COR-L47 (cell line): ENCODE measurements at places on chromosomes 1 and 21.

- no peak for DNase-seq
Measured at GRCh38 chr1:210385228-210385627, 56.5 kb downstream of the HHAT start.

GRCh38 chr21:46157987-46158451, 2.6 kb upstream of the FTCD start:
- no peak for DNase-seq

DNA sequence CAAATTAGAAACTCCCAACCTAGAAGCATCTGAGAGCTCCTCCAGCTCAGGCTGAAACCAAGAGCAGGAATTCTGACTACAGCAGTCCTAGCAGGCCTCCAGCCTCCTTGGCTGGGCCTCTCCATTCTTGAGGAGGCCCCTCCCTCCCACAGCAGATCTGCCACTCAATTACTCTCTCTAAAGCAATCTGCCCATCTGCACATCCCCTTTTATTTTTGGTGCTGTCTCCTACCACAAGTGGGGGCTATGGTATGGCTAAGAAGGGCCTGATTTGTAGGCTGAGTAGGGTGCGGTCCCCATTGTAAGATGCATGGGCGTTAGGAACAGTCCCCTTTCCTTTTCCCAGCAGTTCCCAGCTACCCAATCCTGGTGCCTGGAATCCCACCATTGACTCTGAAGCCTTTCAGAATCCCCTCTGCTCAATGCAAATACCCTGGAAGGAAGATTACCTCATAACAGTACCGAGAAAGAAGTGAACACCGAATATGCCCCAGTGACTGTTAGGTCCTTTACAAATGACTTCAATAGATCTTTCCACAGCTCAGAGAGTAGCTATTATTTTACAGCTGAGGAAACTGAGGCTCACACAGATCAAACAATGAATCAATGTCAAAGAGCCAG, 11.6 kb upstream of the TTC39A start:
- DNase-seq: no peak

- DNase-seq: no peak
Measured at GRCh38 chr1:113372546-113372945, 17.8 kb upstream of the MAGI3 start.

DNA sequence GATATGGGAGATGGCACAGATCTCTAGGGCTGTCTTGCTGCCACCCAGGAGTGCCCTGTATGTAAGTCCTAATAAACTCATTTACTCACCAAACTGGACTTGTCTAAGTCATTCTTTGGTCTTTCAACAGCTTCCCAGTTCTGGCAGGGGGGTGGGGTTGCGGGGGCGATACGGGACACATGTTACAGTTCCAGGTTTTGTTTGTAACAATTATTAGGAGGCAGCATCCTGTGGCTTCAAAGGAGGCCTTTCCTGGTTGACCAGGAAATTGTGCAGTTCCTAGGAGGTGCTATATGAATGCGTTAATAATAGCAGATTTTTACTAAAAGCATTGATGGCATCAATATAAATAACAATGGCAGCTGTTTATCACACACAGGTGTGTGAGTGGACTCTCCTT, 42.7 kb upstream of the TRIM45 start:
- DNase-seq: no peak

- no peak for DNase-seq
Measured at GRCh38 chr1:221961532-221962292, 219.8 kb upstream of the DUSP10 start.

GRCh38 chr1:199646761-199647160, 380.7 kb upstream of the NR5A2 start:
- DNase-seq: no peak

DNA sequence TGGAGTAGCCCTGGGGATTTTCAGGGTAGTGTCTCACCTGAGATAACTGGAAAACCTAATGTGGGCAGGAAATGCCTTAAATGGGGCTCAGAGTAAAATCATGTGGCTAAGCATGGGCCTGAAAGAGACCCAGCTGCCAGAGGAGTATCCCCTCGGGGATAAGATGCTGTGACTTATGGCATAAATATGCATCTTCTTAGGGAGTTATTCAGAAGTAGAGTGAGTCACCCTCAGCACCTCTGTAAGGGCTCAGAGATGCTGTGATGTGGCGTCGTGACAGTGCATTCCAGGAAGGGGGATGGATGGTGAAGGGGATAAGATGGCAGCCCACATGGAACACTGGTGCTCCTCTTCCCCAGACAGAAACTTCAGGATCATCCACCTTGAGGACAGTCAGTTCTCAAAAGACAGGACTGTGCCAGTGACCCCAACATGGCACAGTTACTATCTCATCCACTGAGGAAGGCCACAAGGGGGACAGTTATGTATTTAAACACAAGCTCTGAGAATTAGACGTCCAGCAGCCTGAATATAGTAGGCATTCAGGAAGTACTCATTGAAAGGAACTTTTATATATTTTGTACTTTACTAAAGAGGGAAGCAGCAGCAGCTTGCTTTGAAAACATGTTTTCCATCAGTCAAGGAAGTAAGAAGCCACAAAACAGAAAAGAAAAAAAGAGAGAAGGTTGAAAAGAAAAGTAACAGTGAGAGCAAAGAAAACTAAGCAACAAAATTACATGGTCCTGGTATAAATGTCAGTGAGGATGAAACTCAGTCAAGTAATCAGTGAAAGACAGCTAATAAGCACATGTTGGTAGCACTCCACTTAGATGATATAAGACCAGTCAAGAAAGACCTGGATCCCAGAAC, 8.3 kb downstream of the IL24 start:
- DNase-seq: no peak

DNA sequence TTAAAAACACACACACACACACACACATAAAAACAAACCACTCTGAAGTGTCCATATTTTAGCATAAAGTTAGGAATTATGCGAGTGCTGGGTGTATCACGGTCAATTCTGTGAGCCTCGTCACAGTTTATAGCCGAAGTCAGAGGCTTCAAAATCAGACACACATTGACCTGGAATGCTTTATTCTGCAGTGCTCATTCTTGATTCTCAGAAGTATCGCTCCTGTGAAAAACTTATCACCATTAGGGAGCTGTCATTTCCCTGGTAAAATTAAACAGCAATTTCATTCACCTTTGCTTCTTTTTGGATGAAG, 8.7 kb upstream of the IRF2BP2 start:
- DNase-seq: no peak

DNA sequence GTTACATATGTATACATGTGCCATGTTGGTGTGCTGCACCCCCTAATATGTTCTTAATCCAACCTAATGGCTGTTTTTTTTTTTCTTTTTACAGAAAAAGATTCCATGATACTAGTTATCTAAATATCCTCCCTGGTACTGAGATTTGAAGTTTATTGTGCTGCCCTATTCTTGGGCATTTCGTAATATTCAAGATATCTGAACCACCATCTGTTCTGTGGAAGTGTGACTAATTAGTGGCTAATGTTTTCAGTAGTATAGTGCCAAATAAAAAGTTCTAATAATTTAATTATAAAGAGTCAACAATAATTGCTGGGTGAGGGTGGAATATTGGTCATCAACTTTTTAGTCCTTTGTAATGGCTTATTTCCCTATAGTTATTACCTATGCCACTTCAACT, 217.5 kb downstream of the GABPA start:
- DNase-seq: no peak

- no peak for DNase-seq
Measured at GRCh38 chr1:93811326-93812065, 67.5 kb downstream of the DNTTIP2 start.

DNA sequence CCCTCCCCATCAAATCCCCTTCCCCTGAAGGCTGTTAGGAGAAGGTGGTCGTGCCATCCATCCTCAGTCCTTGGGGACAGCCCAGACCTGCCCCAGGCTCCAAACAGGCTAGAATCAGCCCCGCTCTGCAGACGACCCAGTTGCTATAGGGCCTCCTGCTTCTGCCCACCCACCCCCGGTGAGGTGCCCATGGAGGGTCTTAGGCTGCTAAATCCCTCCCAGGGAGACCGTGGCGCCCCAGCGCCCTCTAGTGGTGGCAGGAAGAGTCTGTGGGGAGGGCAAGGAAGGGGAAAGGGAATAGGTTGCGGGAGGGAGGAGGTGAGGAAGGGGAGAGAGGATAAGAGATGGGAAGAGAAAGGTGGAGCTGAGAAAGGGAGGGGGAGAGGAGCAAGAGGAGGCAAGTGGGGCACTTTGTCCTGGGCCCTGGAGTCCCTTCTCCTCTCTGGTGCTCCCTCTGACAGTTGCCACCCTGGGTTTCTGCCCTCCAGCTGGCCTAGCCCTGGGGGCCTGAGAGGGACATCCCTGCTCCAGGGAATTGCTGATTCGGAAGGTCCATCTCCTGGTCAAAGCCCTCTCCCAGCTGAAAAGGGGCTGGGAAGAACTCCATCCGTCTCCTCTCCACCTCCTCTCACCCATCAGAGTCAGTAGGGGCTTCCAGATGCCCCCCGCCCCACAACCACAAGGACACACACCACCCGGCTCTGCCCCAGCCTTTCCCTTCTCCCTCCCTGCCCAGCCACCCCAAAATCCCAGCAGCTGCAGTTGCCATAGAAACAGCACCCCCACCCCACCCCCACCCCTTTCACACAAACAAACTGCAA, 55.4 kb downstream of the CAMK2N1 start:
- DNase-seq: peak; percentile 50

DNA sequence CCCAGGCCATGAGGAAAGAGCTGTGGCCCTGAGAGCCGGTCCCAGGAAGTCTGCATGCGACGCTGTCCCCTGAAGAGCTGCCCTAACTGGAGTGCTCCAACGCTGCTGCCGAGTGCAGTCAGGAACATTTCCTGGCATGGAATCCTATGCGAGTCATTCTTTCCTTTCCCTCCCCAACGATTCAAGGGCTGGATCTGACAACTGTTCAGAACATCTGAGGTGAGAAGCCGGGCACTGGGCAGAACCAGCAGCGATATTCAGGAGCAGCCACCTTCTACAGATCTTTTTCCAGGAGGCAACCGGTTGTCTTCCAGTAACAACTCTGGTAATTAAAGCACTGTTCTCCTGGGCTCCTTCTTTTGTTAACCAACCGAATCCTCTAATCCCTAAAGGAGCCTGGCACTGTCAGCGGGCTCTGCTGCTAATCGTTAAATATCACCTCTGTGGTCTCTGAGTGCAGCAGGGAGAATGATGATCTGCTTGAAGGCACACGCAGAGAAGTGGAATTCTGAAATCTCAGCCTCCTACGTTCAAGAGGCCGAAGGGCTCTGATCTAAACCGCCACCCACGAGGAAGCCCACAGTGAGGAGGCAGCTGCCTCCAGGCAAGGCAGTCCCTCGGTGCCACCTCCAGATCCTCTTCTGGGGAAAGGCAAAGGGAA, 55.8 kb downstream of the SLC45A1 start:
- DNase-seq: no peak

DNA sequence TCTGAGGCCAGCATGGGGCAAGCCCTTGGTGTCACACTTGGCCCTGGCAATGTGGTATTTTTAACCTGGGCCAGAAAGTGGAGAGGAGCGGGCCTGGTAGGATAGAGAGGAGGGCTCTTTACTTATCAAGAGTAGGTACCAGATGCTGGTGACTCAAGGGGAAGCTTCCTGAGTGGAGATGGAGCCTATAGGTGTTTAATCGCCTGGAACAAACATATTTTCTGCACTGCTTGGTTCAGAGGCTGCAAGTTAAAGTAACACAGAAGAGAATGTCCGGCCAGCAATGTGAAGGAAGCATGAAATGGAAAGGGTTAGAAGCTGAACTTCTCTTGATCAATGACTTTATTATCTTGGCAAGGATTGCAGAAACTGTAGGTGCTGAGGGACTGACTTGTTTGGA, 74.3 kb downstream of the DDR2 start:
- no peak for DNase-seq

DNA sequence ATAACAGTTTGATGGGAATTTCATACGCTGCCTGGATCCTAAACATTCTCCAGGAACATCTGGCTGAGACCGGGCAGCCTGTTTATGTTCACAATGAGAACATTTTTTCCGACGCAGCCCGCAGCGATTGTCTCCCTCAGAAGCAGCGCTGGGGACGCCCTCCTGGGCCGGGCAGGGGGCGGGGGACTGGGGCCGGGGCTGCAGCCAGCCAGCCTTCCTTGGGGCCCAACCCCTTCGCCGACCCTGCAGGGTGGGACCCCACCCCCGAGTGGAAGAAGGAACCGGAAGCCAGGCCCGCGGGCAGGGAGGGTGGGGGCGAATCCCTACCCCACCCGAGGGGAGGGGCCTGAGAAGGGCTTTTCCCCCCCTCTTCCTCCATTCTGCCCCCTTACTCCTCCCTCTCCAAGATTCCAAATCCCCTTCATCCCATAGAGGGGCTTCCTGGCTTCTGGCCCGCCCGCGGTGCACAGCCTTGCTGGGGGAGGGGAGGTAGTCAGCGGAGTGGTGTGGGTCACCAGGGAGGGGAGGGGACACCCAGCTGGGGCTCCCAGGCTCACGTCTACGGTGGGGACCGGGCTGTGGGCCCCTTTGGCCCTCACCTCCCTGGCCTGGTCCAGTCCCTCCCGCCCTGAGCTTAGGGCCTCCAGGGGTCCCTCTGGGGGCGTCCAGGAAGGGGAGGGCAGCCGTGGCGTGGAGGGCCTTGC, 60.6 kb downstream of the WNT9A start:
- DNase-seq: no peak

GRCh38 chr1:238061967-238062613, 171.4 kb upstream of the ZP4 start:
- no peak for DNase-seq

GRCh38 chr1:46687093-46687659, 15.5 kb downstream of the TEX38 start:
- DNase-seq: peak; percentile 4

DNA sequence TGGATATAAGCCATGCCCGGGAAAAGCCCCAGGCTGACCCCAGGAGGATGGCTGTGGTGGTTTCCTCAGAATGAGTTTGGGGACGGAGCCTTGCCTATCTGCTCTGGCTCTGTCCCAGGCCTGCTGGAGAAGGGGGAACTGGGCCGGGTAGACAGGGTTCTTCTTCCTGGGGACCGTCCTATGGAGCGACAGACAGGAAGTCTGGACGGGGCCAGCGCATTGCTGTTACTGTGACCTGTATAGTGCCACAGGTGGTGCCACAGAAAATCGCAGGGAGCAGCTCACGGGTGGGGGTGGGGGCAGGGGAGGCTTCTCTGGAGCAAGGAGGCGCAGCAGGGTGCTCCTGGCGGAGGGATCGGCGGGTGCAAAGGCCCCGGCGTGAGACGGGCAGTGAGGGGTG, 36.4 kb downstream of the CFAP74 start:
- no peak for DNase-seq

- no peak for DNase-seq
Measured at GRCh38 chr1:84750110-84750730, 60.0 kb upstream of the SSX2IP start.

- no peak for DNase-seq
Measured at GRCh38 chr1:205003358-205004131, 39.5 kb upstream of the CNTN2 start.

DNA sequence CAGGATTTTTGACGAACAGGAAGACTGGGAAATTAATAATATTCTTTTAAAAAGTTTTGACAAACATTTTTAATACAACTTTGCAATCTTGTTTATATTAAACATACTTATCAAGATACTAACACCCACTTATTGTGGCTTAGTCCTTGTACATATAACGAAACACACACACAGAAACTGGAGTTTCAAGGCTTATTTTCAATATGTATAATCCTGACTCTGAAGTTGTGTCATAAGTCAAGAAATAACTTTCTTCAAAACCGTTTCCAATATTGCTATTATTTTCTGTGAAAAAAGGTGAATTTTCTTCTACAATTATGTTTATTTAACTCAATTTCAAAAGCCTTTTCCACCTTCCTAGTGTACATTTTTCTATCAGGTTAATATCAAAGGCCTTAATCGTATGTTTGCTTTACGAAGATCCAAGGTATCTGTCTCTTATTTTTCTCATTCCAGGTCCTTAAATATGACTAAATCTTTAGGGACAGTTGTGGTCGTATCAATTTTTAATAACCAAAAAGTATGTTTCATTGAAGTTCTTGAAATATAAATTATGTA, 1.8 kb downstream of the CDKN2C start:
- DNase-seq: no peak

GRCh38 chr1:233635765-233636502, 22.0 kb downstream of the KCNK1 start:
- DNase-seq: no peak
